ENCODE measurements at places on chromosomes 5 and 9. TPM values are rescaled to one million over a fixed set of nuclear protein-coding genes. Genes with fewer than 3 reads are reported as not detected.
A peak's percentile ranks its signal among the peaks of the same experiment; 100 is the strongest.

LCN15 gene
- total RNA-seq: not detected

GRCh38 chr9:75876999-75877640, 13.4 kb upstream of the PCSK5 start:
- no peak for DNase-seq

OTULINL gene
- total RNA-seq: 4.9 TPM

- no peak for DNase-seq
Observed at GRCh38 chr5:52139888-52140615, 647.7 kb upstream of the ITGA1 start.

DNA sequence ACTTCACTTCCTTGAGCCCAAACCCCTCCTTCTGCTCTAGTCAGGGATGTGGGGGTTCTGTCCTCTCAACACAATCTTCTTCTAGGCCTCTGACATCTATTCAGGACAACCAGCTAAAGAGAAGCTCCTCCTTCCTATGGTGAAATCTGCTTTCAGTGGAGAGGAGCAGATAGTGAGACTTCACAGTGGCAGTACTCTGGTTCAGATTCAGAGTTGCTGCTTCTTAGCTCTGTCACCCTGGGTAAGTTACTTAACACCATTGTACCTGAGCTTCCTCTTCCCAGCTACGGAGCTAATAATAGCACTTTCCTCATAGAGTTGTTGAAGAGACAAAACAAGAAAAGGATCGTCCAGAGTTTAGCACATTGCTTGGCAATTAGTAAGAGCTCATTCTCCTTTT, 77.3 kb upstream of the LARP1 start:
- DNase-seq: no peak

DNA sequence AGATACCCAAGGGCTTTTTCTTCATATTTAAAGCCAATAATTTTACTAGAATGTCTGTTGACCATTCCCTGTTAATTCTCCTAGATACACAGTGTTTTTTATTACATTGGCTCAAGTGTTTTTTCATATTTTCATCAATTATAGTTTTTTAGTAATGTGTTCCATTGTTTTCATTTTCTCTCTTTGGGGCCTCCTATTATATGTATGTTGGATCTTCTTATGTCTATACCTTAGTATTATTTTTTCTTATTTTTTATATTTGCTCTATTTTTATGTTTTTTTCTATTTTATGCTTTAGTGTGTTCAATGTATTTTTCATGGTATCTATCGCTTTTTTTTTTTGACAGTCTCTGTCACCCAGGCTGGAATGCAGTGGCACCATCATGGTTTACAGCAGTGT, 7.5 kb downstream of the KIAA1958 start:
- DNase-seq: no peak

DNA sequence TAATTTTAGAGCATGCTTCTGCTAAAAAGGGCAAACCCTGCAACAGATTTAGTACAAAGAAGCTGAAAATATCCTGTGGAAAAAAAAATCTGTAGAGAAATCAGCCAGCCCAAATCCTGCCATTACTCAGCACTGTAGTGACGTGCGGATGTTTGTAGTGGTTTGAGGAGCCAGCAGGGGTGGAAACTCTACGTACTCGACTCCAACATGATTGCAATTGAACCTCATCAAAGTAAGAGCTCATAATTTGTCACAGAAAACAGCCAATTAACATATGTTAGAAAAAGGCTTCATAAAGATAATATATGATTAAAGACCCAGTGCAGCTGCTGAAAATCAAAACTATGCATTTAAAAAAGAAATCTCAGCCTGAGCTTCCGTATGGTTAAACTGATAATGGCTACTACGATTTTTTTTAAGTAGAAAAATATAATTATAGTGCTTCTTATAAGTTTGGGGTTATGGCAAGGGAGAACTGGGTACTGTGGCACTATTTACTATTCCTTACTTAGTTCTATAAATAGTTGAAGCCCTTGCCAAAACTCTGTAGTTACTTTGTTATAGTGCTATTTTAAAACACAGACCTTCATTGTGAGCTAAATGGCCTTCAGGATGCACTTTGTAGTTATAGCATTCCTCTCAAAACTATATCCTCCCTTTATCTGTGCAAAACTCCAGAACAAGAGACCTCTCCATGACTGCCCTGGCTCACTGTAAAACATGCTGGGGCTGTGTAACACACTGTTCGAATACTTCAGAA, 49.4 kb downstream of the MEF2C start:
- DNase-seq: peak; percentile 47

GRCh38 chr5:60267907-60268306, 374.4 kb upstream of the PDE4D start:
- no peak for DNase-seq

DNA sequence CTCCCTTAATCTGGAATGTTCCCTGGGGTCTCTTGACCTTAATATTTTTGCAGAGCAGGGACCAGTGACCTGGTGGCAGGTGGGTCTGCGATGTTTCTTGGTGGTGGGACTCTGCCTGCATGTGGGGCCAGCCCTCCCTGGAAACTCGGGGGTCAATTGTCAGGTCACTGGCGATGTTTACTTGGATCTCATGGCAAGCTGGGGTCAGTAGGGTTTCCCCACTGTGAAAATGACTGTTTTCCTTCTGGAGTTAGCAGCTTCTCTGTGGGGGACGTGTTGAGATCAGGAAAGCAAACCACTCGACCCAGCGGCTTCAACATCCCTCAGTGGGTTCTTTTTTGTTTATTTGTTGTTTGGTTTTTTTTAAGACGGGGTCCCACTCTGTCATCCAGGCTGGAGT, 73.9 kb downstream of the KCNT1 start:
- no peak for DNase-seq

SPATA31A7 gene
- not detected for total RNA-seq

- DNase-seq: no peak
Observed at GRCh38 chr5:140044041-140044440, 942 bp upstream of the NRG2 start.

DNA sequence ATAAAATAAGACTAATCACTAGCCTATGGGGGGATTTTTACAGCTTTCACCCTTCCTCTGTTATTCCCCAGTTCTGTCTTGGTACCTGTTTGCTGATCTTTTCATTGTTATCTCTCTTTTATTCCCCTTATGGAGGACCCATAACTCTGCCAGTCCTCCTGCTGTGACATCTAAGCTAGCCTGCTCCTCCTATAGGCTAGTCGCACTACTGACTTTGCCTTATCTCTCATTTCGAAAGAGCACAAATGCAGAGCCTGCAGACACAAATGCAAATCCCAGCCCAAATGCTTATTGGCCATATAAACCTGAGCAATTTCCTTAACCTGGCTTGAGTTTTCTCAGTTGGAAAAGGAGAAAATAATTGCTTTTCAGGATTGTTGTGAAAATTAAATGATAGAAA, 59.1 kb upstream of the CAMK4 start:
- DNase-seq: no peak

DNA sequence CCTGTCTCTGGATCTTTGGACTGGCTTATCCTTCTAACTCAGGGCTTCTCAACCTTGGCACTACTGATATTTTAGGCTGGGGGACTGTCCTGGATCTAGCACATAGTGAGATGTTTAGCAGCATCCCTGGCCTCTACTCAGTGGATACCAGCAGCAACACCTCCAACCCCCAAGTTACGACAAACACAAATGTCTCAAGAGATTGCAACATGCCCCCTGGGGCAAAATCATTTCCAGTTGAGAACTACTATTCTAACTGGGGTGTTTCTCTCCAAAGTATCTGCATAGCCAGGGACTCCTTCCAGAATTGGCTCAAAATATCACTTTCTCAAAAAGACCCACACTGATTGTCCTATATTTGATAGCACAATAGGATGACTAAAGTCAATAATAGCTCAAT, 7.2 kb upstream of the TLR4 start:
- no peak for DNase-seq

- no peak for DNase-seq
Observed at GRCh38 chr5:56596155-56596554, 219.2 kb upstream of the MAP3K1 start.

IL33 gene
- 19.1 TPM for total RNA-seq

GRCh38 chr9:130128251-130128650, 44.0 kb upstream of the NCS1 start:
- no peak for DNase-seq

DNA sequence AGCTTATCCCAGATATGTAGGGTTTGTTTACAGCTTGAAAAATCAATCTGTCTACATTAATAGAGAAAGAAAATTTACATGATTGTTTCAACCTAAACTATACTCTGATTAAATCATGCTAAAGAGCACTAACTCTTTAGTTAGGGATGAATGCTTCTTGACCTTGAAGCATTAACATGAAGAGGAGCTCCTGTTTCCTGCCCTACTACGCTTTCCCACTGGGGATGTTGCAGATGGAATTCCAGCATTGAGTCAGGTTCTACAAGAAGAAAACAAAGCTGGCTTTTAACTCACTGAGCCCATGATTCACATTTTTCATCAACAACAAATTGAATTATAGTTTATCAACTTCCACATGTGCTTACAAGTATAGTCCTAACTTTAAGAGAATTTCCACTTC, 471.3 kb downstream of the TMEM232 start:
- DNase-seq: no peak

DNA sequence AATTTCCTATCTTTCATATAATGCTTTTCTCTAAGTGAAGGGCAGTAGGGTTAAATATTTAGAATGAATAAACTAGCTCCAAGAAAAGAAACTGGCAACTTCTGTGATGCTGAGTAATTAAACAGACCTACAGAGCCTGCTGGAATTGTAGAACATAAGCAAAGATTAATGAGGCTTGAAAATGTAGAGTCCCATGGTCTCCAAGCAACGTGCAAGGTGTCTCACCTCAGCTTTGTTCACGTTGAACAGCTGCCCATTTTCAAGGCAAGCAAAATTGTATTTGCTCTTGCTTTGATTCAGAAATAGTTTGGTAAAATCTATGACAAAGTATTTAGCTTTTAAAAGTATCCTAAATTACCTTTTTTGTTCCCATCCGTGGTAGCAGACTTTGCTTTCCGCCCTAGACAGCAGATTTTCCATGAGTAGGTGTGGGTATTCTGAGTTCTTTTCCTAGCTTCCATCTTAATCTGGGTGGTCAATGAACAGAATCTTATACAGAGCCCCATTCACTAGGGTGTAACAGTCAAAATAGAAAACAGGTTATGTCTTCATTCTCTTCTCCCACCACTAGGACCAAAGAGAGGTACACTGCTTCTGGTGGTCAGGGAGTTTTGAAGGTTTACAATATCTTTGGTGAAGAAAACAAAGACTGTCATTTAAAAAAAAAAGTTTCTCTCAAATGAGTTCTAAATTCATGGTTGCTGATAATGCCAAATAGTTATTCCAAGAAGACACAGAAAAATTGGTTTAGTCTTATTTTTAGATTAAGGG, 52.1 kb upstream of the TYRP1 start:
- DNase-seq: no peak

DNA sequence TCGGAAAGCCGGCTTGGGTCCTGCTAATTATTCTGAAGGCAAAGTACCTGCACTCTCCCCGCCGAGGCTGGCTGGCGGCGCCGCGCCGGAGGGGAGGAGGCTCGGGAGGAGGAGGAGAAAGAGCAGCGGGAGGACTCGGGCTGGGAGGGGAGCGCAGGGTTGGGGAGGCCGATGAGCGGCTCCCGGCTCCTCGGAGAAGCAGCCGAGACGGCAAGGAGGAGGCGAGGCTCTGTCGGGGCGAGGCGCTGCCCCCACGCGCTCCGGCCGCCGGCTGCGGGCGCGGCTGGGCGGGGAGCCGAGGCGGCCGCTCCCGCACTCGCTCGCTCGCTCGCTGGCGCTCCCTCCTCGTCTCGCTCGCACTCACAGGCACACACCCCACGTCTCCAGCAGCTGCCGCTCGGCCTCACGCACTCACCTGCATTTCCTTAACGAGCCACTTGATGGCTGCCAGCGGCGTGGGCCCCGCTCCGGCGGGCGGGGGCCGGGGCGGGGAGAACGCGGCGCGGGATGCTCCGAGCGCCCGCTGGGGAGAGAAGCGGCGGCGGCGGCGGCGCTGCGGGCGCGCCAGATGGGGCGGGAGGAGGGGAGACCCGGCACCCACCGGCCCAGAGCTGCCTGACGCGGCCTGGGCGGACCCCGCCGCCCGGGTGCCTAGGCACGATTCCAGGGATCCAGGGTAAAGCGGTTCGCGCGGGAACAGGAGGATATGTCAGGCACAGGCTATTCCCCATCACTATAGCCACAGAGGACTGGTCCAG, at the start of gene PTPRD:
TSS of gene PTPRD (minus strand) at position 362 of the 758 bp plus-strand sequence.
- no peak for DNase-seq

ZNF608 gene
- 8.6 TPM for total RNA-seq

DNA sequence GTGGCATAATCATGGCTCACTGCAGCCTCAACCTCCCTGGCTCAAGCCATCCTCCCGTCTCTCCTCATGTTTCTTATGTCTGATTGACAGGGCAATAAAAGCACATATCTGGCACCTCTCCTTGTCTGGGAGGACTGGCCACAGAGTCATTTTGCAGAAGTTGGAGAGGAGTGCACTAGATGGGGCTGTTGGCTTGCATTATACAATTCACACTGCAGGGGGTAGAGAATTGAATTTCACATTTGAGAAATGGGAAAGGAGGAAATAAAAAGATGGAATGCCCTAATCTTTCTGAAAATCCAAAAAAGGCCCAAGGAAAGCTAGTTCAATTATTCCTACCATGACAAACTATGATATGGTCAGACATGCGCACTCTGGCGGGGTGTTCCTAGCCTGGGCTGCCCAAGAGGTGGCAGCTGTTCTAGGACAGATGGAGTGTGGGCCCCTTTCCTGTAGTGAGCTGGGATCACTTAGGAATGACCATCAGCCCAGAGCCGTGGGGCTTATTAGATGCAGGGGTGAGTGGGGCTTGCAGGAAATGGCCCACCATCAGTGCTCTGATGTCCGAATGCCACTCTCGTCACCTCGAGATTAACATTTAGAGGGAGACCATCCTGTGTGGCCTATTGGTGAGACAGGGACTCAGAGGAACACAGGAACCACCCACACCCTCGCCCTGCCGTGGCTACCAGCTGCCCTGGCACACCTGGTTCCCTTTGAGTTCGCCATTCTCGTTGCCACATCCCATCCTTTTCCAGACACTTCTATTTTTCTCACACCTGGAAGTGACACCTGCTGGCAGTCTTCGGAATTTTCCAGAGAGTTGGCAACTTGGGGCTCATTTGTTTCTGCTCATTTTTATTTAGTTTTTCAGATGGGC, 21.8 kb upstream of the ANKRD18A start:
- DNase-seq: no peak

TMC1 gene
- total RNA-seq: not detected

GRCh38 chr9:136679431-136679941, 7.8 kb downstream of the AGPAT2 start:
- no peak for DNase-seq

GCNT4 gene
- total RNA-seq: 0.30 TPM

NR5A1 gene
- not detected for total RNA-seq

C6 gene
- total RNA-seq: 90.3 TPM

GRCh38 chr5:68834491-68834981, 259.3 kb upstream of the SLC30A5 start:
- DNase-seq: no peak

DNA sequence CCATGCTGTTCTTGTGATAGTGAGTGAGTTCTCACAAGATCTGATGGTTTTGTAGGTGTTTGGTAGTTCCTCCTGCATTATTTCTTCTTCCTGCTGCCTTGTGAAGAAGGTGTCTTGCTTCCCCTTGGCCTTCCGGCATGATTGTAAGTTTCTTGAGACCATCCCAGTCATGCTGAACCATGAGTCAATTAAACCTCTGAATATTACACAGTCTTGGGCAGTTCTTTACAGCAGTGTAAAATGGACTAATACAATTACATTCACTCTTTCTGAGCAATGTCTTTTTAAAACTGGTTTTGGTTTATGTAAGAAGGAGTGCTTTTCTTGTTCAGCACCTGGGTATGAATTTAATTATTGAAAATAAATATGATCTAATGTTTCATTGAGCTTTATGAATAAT, 50.7 kb upstream of the ARRDC3 start:
- no peak for DNase-seq

CATSPER3 gene
- total RNA-seq: 0.32 TPM

KLF9 gene
- total RNA-seq: 50.9 TPM

KCTD16 gene
- total RNA-seq: 0.03 TPM

- DNase-seq: no peak
Observed at GRCh38 chr5:73664796-73665195, 38.8 kb downstream of the ARHGEF28 start.
